HAP-1 (cell line): ENCODE measurements at places on chromosomes 11 and 22.

GRCh38 chr11:17197431-17197898 lies 10.3 kb downstream of the PIK3C2A start:
- DNase-seq = no peak

DNA sequence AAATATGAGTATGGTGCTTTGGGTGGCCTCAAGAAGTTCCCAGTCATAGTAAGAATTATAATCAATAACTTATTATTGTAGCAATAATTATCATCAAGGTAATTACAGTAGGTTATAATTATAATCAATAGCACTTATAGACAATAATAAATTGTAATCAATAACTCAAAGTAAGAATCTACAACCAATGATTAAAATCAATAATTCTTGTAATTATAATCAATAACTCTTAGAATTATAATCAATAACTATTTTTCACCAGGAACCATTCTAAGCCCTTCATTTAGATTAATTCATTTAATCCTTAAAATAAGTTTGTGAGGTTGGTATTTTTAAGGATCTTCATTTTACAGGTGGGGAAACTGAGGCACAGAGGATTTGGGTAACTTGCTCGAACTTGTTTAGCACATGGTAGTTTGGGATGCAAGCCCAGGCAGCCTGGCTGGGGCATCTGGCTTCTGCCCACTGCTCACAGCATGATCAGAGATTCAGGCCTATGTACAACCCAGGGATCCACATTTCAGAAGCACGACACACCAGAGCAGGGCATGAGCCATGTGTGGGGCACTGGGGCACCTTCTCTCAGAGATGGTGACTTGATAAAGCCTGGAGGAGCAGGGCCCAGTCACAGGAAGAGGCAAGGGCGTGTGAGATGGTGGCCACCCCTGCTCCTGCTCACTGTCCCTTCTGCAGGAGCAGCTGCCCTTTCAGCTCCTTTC lies 46.6 kb downstream of the SLC1A2 start:
- no peak for DNase-seq

DNA sequence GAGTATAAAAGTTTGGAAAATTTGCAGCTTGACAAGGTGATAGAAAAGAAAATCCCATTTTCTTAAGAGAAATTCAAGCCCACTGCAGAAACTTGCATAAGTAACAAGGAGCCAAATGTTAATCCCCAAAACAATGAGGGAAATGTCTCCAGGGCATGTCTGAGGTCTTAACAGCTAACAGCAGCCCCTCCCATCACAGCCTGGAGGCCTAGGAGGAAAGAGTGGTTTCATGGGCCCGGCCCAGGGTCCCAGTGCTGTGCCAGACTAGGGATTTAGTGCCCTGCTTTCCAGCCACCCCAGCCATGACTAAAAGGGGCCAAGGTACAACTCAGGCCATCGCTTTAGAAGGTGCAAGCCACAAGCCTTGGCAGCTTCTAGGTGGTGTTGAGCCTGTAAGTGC lies 123.7 kb upstream of the TRPC6 start:
- DNase-seq = peak; percentile 81

DNA sequence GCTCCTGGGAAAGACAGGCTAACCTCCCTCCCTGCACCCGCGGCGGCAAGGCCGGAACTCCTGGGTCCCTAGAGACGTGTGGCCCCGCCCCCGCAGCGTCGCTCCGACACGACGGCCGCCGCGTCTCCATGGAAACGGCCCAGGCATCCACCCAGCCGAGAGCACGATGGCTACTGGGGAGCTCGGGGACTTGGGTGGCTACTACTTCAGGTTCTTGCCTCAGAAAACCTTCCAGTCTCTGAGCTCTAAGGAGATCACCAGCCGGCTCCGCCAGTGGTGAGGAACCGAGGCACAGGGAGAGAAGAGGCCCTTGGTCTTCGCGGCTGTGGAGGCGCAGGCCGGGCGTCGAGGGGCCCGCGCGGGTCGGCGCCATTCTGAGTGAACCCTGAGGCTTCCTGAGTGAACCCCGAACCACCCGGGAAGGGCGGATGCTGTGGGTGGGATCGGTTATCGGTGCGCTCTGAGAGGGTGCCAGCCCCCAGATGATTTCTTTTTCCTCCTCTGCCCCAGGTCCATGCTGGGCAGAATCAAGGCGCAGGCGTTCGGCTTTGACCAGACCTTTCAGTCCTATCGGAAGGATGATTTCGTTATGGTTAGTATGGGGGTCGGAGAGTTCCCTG lies at the start of gene CFAP300:
Gene CFAP300, plus strand, starts transcription at position 133 of the 620 bp plus-strand sequence. Its CDS starts 34 bp downstream, at position 167.
- peak; percentile 27 for DNase-seq

DNA sequence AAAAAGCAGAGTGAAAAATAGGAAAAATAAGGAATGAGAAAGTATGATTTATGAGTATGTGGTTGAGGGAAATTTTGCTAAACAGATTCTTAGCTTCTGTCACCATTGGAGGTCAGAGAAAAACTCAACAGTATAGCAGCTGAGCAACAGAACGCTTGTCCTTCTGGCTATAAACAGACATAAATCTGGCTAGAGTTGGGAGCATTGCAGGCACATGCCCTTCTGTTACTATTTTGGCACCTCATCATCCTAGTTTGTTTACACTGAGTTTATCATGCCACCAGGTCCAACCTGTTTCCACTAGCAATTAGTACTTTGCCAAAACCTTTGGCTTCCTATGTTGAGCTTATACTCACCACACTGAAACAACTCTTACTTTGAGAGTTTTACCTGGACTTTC lies 6.9 kb downstream of the UBE4A start:
- DNase-seq = no peak

GRCh38 chr11:65776710-65777141 lies 4.0 kb downstream of the AP5B1 start:
- DNase-seq = no peak

GRCh38 chr11:73330569-73331093 lies 22.6 kb downstream of the ARHGEF17 start:
- DNase-seq = peak; percentile 47

- DNase-seq = no peak
Measured at GRCh38 chr22:17431179-17431578, 61.9 kb downstream of the CECR2 start.

DNA sequence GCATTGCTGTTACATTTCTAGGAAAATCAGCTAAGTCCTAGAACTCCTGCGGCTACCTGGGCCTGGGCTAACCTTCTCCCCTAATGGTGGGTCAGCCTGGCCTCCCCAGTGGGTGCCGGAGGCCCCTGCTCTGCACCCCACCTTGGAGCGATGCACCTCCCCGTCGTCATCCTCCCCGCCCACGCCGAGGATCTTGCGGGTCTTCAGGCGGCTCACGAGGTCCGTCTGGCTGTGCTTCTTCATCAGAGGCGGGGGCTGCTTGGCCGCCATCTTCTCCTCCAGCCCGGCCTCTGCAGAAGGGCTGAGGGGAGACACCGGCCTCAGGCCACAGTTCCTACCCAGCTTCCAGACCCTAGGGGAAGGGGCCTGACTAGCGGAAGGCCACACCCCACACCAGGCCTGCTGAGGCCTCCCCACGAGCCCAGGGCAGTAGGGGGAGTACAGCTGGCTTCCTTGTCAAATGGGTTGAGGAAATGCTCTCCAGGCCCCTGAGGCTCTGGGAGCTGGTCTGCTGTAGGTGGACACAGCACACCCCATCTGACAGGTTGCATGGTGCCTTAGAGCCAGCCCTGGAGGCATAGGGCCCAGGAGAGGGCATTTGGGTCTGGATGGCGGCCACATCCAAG lies 12.5 kb downstream of the TP53I11 start:
- DNase-seq = no peak

GRCh38 chr11:111408789-111409727 lies 30.0 kb upstream of the POU2AF1 start:
- DNase-seq = no peak

DNA sequence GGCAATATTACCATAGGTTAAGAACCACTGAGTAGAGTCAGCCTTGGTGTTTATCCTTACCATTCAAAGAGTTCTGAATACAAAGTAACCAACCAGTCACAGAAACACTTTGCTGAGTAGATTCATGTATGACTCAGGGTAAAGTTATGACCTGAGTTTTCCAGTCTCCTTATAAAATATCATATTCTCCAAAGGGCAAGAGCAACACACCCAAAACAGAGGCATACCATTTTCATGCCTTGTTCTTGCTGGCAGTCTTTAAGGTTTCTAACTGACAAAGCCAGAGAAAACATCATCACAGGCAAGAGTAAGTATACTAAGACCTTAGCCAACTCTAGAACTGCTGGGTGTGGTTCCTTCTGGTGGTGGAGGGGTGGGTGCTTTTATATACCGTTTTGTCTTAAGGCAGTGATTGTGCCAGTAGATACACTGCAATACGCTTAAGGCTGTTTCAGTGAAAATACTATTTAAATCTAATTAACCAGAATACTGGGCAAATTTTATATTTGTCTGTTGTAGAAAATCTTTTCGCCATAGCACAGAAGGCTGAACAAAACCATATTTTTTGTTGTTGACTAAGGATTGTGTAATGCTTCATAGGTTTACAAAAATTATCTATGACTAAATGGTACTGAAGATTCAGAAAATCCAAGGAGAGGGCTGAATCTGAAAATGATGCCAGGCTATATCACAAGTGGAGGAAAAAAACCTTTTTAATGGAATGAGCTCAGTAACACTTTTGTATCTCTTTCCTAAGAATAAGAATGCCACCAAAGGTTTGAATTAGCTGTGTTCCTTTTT lies 3.0 kb downstream of the ATL3 start:
- no peak for DNase-seq

GRCh38 chr22:31491218-31491962 lies 1.7 kb upstream of the EIF4ENIF1 start:
- DNase-seq = no peak

GRCh38 chr22:49826603-49827270 lies 936 bp downstream of the BRD1 start:
- DNase-seq = peak; percentile 41

- no peak for DNase-seq
Measured at GRCh38 chr11:69000831-69001242, 12.2 kb downstream of the MRGPRF start.

GRCh38 chr11:116657842-116658825 lies 114.7 kb downstream of the BUD13 start:
- DNase-seq = peak; percentile 26

GRCh38 chr11:79431535-79431934 lies 9.3 kb downstream of the TENM4 start:
- DNase-seq = no peak

DNA sequence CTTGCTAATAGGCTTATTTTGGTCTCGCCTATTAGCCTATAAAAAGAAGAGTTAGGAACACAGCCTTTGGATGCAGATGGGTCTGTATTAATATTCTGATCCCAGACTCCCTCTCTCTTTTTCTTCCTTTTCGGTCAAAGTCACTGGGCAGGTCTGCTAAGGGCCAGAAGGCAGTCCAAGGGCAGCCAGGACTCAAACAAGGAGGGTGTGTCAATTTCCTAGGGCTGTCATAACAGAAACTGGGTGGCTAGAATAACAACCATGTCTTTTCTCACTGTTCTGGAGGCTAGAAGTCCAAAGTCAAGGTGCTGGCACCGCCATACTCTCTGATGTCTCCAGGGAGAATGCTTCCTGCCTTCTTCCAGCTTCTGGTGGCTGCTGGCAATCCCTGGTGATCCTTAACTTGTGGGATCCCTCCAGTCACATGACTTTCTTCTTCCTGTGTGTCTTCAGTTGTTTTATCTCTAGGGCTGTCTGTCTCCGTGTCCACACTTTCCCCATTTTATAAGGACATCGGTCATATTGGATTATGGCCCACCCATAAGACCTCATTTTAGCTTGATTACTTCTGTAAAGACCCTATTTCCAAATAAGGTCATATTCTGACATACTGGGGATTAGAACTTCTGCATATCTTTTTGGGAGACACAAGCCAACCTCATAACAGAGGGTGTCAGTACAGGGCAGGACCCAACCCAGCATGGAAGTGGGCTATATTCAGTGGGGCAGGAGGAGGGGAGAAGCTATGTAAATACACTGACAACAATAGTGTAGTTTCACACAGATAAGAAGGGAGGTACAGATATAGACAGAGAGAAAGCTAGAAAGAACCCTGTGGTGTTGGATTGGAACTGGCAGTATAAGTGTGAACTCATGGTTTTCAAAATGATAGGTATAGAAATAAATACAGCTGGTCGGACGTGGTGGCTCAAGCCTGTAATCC lies 5.9 kb upstream of the CSF2RB start:
- no peak for DNase-seq

- DNase-seq = no peak
Measured at GRCh38 chr11:10564696-10565318, 3.7 kb downstream of the LYVE1 start.

DNA sequence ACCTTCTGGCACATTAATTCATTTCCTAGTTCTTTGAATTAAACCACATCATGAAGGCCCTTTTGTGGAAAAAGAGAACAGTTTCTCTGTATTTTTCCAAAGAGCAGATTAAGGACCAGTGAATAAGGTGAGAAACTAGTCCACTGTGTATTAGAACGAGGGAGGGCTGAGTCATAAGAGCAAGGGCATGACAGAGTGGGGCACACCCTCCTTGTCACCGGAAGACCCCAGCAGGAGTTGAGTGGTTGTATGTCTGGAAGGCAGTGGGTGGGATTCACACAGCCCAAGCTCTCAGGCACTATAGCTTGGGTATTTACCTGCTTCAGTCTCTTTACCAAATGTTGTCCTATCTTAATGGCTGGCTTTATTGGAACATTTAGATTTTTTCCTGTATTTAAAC lies 86.8 kb downstream of the BMAL1 start:
- DNase-seq = no peak

- DNase-seq = peak; percentile 90
Measured at GRCh38 chr11:31810779-31811647, at the start of gene PAX6. Gene PAX6, minus strand, starts transcription at chr11:31811322. Its CDS starts 4,911 bp downstream, at chr11:31806411.

DNA sequence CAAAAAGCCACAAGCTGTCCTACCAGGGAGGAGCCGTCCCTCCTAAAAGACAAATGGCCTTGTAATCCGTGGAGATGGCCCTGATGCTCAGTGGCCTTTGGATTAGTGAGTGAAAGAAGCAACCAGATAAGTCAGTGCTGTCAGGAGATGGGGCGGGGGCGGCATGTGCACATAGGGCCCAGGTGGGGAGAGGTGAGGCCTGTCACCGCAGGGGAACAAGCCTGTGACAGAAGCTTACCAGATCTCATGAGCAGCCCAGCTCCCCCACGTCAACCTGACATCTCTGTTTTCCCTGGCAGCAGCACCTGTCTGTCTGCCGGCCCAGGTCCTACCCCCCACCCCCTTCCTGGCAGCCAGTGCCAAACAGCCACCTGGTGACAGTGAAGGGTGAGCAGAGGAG lies 162.6 kb downstream of the BUD13 start:
- DNase-seq = no peak

- DNase-seq = no peak
Measured at GRCh38 chr22:35526333-35526979, 14.2 kb upstream of the RASD2 start.

- no peak for DNase-seq
Measured at GRCh38 chr22:32311551-32312071, 46.1 kb upstream of the RFPL3 start.
